Stimulated activated naive CD8-positive, alpha-beta T cell treated with anti-CD3 and anti-CD28 coated beads, Interleukin-15, amount 100 ng/mL, for 72 hours (primary cell): ENCODE measurements at places on chromosomes 1 and 21.

DNA sequence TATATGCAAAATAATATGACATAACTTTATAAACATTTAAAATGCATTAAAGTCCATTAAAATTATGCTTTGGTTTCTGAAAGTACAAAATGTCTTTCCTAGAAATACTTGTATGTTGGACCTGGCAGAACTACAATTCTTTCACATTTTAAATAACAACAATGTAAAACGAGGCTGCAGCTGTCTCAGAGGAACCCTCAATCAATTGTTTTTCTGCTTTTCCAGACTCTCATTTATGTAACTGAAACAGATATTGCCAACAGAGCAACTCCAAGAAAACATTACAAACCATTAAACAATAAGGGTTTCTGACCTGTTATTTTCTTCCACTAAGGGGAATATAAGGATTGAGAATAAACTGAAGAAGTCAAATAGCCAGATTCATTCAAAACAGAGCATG lies 1193.4 kb downstream of the NCAM2 start:
- no peak for DNase-seq

DNA sequence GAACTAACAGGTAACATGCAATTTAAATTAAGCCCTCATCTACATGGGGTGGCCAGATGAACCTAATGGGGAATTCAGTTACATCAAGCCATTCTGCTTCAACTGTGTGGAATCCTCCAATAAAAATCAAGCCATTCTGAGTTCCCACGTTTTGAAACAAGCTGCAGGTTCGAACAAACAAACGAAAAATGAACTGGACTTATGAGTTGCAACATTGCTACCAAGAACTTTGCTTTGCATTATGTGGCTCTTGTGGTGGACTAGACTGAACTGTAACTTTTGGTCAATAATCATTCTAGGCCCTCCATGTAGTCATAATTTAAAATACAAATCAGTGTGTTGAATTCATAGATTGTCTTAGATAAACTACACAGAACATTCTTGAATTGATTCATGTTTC lies 517.2 kb downstream of the PTBP2 start:
- no peak for DNase-seq

- no peak for DNase-seq
Measured at GRCh38 chr1:116332451-116332850, 40.6 kb upstream of the ATP1A1 start.

GRCh38 chr21:17446737-17447136 lies 66.1 kb upstream of the CXADR start:
- DNase-seq: no peak

- no peak for DNase-seq
Measured at GRCh38 chr1:101137144-101138126, 99.4 kb upstream of the S1PR1 start.

- DNase-seq: no peak
Measured at GRCh38 chr1:22853651-22854185, 118.9 kb downstream of the LACTBL1 start.

GRCh38 chr1:47448462-47449222 lies 10.8 kb downstream of the FOXD2 start:
- no peak for DNase-seq

GRCh38 chr1:153678519-153679336 lies at the start of gene NPR1:
Gene NPR1, plus strand, starts transcription at chr1:153678688. Its CDS starts 421 bp downstream, at chr1:153679109.
- DNase-seq: no peak

- no peak for DNase-seq
Measured at GRCh38 chr1:4755301-4755845, 101.0 kb downstream of the AJAP1 start.

GRCh38 chr1:29245261-29245660 lies 8.9 kb downstream of the PTPRU start:
- no peak for DNase-seq

DNA sequence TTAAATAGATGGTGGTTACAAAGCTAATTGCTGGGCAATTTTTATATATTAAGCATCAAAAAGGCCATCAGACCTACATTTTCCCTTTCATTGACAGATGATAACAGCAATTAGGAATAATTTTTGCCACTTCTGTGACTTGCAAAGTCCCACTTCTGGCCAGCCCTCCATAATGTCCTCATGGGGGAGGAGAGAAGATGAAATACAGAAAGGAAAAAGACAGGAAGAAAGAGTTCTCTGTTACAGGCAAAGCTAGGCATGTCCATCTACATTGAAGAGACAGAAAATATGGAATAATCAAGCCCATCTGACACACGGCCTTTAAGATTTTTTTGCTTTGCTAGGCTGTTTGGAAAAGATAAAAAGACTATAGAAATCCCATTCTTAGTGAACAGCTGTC lies 108.0 kb downstream of the ENAH start:
- no peak for DNase-seq

GRCh38 chr1:15226388-15227255 lies 20.4 kb upstream of the FHAD1 start:
- DNase-seq: no peak

DNA sequence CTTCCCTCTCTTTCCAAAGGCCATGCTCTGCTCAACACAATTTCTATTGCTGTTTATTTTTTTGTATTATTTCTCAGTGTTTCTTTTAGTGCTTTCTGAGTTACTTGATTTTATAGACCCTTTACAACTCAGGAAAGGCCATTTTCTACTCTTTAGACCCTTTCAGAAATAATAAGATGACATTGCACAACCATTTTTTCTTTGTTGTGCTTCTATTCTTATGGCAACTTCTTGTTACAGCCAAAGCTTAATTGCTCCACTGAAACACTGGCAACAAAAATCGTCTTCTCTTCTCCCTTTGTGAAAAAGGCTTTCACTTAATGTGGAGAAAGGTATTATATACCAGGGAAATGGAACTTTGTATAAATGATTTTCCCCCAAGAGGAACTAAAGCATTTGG lies 39.0 kb upstream of the SAMSN1 start:
- DNase-seq: no peak

DNA sequence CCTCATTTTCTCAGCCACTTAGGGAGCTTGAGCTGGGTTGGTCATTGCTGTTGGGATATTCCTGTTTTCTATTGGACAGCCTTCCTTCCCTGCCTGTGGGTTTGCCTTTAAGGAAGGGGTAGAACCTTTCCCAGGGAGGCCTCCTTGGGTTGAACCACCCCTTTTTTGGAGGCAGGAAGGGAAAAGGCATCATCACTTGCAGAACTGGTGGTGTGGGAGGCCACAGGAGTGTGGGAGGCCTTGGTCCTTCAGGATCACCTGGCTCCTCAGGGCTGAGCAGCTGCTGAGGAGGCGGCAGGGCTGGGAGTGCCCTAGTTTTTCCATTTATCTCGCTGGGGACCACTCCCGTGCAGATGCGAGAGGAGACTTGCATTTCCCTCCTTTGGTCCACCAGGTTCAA lies 667 bp upstream of the CYB561D1 start:
- DNase-seq: no peak

- no peak for DNase-seq
Measured at GRCh38 chr1:96557336-96557735, 164.2 kb upstream of the PTBP2 start.

DNA sequence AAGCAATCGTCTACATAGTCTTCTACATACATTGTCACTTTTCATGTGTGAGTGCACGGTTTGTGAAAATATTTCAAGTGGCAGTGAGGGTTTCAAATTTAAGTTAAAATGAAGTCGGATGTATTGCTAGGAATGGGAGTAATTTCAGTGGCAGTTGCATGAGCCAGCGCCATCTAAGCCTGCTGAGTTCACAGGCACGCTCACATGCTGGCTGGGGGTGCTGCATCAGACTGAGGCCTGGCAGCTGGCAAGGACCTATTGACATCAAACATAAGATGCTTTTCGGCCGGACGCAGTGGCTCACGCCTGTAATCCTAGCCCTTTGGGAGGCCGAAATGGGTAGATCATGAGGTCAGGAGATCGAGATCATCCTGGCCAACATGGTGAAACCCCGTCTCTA lies 80.7 kb downstream of the UBE4B start:
- DNase-seq: no peak
